ENCODE measurements at places on chromosomes 16 and 17. TPM values are rescaled to one million over a fixed set of nuclear protein-coding genes. Genes with fewer than 3 reads are reported as not detected.

DNA sequence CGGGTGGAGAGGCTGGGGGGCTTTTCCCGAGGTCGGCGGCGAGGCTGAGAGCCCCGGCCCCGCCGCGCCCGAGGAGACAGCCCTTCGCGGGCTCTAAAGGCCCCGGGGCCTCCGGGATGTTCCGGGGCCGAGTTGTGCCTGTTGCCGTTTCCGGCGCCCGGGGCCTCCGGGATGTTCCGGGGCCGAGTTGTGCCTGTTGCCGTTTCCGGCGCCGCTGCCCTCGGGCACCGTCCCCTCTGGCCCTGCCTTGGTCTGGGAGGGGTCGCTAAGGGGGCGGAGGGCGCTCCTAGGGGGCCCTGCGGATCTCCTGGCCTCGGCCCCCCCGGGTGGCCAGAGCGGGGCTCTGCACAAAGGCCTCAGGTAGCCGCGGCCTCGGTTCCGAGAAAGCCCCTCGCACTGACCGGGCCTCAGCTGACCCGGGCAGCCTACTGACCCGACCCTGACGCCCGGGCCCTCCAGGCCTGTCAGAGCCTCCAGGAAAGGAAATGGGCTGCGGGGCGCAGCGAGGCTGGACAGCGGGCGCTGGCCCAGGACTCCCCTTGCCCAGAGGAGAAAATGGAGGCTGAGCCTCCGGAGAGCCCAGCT lies 24.2 kb downstream of the ACTG1 start:
- DNase-seq: no peak
- no peaks in the 10 kb centered on the region for H3K27me3 ChIP-seq
- H3K4me3 ChIP-seq: peak overlapping the region; percentile 43

DNA sequence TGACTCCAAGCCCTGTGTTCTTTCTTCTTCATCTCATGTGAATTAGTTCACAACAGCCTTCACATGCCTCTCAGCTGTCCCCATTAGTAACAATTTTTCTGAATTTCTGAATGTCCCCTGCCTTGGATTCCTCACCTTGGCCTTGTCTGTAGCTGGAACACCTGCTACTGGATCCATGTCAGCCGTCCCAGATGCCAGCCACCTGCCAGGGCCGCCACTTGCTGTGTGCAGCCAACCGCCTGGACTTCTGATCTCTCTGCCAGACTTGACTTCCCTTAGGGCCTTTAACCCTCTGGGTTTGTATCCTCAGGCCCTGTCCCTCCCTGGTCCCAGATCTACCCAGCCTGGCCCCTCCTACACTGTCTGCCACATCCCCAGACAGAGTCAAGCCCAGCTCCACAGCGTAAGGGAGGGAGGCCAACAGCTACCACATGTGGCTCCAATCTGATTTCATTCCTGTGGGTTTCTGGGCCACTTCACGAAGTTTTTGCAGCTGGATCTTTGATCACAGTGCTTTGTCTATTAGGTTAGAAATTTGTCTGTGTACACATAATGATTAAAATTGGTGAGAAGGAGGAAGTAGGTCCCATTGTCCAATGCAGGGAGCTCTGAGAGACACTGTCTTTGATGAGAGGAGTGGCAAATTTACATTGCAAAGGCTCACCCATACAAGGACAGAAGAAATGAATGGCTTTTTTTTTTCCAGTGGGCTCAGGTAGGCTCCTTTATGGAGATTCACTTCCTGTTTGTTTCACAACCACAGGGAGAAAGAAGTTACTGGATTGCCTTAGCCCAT lies 15.3 kb downstream of the MPP2 start:
- H3K27ac ChIP-seq: no peak overlapping the region
- no peak overlapping the region for H3K4me3 ChIP-seq
- no peaks in the 10 kb centered on the region for H3K36me3 ChIP-seq
- H3K4me1 ChIP-seq: no peaks in the 10 kb centered on the region
- DNase-seq: no peak

Gene BCAR1
- 29.2 TPM for polyA plus RNA-seq

Gene DRC3
- polyA plus RNA-seq: 3.6 TPM

Gene HBA1
- polyA plus RNA-seq: not detected

Gene HCRT
- not detected for polyA plus RNA-seq

Gene SULT1A4
- polyA plus RNA-seq: 2.6 TPM
